NCI-H460 (cell line): ENCODE measurements at places on chromosomes 7 and 10.

- DNase-seq = no peak
These were observed 20.9 kb downstream of the SLC25A16 start for GRCh38 chr10:68506411-68506810.

- DNase-seq = no peak
These were observed 57.5 kb downstream of the CAMK1D start for GRCh38 chr10:12406764-12407400.

DNA sequence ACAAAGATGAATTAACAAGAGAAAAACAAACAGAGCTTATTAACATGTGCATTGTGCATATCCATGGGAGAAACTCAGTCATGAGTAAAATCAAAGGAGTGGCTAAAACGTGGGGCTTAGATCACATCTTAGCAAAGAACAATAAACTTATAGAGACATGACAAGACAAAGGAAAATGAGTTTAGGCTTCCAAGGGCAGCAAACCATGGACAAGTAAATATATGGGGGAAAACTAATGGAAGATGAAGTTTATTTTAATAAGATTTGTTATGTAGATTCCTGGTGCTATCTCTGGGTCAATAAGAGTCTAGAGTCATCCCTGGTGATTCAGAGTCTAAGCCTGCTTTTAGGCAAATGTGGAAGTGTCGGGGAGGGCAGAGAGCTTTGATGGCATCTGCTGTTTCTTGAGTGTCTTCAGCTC is 87.2 kb upstream of the PLPP4 start:
- no peak for DNase-seq

DNA sequence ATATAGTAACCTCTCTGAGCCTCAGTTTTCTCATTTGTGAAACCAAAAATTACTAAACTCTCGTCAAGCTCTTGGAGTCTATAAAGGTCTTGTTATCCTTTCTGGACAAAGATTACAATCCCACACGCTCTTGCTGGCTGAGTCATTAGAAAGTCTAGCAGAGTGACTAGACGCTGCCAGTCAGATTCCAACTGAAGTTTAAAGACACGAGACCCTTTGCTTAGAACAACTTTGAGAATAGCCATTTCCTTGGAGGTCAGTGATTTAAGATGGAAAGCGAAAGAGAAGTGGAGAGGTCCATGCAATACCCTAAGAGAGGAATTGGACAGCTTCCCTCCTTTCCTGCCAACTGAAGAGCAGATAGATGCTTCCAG is 119.5 kb downstream of the APBB1IP start:
- no peak for DNase-seq

GRCh38 chr10:35027567-35027966 is 62.6 kb downstream of the CUL2 start:
- peak; percentile 11 for DNase-seq

GRCh38 chr10:1515780-1516491 is 221.4 kb downstream of the ADARB2 start:
- DNase-seq = no peak

GRCh38 chr10:18949391-18949790 is 99.2 kb upstream of the MALRD1 start:
- DNase-seq = no peak

GRCh38 chr7:137476937-137477336 is 133.4 kb upstream of the PTN start:
- DNase-seq = no peak

DNA sequence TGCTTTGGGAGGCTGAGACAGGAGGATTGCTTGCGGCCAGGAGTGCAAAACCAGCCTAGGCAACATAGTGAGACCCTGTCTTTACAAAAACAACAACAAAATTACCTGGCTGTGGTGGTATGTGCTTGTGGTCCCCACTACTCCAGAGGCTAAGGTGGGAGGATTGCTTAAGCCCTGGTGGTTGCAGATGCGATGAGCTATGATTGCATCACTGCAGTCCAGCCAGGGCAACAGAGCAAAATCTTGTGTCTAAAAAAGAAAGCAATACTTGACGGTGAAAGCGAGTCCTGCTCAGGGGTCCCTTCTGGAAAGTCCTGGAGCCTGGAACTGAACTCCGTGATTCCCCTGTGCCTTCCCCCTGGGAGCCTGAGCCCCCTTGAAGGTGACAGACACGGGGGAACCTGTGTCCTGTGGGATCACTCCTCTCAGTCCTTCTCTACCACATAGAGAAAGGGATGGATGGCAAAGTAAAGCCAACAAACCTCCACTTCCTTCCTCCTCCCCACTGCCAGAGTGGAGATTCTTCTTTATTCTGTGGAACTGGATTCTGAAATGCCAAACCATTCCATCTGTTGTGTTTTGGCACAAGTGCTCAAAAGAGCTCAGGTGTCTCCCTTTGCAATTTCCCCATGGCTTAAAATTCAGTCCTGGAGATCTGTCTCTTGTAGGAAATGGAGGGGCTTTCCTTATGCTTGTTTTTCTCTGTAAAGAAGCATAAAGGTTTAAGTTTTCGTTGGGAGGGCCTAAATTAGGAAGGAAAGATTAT is 50.6 kb downstream of the KIAA1217 start:
- no peak for DNase-seq

- DNase-seq = no peak
These were observed 1.4 kb downstream of the HPSE2 start for GRCh38 chr10:99234041-99234790.

- DNase-seq = no peak
These were observed 293.5 kb upstream of the AKR1E2 start for GRCh38 chr10:4532467-4532866.

DNA sequence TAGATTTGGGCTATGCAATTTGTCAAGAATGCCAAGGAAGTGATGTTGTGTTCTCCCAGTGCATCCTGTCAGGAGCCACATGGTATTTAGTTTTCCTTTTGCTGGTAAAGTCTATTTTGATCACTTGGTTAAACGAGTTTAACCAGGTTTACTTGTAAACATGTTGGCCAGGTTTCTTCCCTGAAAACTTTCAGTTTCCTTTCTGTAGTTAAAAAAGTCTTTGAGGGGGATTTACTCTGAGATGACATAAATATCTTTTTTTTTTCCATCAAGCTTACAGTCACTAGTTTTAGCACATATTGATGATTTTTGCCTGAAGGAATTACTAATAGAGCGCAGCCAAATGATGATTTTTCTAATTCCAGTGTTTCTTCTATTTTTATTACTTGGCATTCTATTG is 320.5 kb downstream of the PHF14 start:
- no peak for DNase-seq

DNA sequence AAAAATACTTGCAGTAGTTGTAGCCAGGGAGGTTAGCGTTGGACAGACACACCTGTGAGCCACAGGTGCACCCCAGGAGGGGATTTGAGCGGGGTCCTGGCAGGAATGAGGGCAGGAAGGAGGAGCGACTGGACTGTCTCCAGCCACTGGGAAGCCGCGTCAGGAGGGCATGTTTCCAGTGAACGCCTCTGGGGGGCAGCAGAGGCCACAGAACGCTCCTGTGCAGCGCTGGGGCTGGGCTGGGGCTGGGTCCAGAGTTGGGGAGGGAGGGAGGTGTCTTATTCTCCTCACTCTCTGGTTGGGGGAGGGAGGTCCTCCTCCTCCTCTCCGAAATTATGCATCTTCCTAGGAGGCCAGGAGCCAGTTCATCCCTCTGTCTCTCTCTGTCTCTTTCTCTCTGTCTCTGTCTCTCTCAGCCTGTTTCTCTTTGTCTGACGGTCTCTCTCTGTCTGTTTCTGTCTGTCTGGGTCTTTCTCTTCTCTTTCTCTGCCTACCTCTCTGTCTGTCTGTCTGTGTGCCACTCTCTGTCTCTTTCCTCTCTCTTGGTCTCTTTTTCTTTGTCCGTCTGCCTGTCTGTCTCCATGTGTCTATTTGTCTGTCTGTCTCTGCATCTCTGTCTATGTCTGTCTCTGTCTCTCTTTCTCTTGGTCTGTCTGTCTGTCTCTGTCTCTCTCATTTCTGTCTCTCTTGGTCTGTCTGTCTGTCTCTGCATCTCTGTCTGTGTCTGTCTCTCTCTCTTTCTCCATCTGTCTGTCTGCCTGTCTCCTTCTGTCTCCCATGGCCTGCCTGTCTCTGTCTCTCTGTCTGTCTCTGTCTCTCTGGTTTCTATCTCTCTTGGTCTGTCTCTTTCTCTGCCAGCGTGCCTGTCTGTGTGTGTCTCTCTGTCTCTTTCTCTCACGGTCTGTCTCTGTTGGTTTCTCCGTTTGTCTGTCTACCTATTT is 9.9 kb upstream of the PSMG3 start:
- peak; percentile 64 for DNase-seq

GRCh38 chr7:110719741-110720140 is 371.2 kb upstream of the LRRN3 start:
- no peak for DNase-seq

DNA sequence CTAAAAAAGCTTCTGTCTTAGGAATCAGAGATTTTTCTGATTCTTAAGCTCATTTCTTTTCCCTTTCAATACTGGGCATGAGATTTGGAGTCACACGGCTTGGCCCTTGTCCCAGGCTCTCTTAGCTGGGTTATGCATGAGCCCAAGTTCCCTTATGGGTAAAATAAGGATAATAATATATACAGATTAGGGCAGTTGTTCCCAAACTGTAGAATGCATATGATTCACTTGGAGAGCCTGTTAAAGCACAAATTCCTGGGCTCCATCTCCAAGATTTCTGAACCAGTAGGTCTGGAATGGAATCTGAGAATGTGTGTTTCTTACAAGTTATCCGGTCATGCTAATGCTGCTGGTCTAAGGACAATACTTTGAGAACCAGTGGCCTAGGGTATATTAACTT is 154.0 kb downstream of the REEP3 start:
- DNase-seq = no peak

DNA sequence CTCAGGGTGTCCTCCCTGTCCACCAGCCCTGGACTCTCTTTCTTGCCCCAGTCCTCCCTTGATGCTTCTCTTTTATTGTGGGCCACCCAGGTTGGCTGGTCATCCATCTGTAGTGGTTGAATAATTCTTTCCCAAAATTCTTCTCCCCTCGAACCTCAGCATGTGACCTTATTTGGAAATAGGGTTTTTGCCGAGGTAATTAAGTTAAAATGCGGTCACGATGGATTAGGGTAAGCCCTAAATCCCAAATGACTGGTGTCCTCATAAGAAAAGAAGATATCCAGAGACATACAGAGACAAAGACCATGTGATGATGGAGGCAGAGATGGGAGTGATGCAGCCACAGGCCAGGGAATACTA is 74.3 kb downstream of the GFRA1 start:
- DNase-seq = no peak

DNA sequence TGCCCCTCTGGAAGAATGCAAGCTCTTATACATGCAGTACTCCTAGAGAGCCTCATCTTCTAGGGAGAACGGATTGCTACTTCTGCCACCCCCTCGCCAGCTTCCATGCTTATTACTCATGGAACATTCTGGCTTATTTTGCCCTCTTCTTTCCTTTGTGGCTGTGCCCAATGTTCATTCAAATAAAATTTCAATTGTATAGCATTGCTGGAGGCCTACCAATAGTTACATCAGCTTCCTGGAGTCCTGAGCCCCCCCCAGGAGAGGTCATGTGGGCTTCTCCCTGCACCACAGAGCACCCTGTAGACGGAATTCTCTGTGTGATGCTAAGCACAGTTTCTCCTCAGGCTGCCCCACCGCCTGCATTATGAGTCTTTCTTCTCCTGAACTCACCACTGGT is 1094.0 kb downstream of the KCNMA1 start:
- no peak for DNase-seq

DNA sequence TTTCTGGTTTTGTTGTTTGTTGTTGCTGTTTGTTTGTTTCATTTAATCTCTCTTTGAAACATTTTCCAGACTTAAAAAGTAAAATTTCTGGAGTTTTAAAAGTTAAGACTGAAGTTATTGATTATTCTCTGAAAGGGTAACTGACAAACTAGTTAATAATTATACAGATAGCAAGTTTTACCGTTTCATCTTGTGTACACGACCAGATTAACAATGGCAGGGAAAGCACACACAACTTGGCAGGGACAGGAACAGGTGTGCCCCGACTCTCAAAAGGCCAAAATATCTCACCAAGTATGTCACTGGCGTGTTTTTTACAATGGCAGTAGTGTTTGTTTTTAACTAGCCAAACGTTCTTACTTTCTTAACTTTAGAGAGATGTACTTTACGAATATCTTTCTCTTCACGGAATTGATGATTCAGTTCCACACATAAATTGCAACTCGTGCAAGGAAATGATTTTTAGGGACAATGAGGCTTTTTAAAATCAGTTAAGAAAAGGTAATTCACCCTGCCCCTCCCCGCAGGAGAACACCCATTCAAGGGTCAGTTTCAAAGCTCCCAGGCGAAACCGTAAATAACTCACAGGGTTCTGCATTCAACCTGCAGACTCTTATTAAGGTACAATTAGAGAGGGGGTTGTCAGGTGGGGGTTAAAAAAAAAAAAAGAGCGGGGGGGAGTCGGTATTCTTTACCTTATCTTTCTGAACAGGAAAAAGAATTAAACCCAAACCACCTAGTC is 3.5 kb downstream of the CTBP2 start:
- no peak for DNase-seq

DNA sequence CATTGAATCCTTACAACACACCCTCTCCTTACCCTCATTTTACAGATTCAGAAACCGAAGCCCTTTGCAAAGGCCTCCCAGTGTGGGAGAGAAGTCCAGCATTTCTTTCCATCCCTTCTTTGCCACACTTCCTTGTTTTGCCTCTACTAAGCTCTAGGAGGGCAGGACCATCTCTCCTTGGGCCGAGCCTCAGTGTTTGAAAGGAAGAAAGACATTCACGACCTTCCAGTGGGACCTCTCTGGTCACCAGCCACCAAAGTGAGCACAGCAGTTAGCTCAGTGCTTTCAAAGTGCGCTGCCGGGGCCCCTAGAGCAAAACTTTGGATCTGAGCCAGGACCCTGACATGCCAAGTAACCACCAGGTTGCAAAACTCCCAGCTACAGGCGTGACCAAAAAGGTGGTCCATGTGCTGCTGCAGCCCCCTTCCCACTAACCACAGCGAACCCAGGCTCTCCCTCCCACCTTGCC is 12.4 kb downstream of the CTBP2 start:
- DNase-seq = no peak

DNA sequence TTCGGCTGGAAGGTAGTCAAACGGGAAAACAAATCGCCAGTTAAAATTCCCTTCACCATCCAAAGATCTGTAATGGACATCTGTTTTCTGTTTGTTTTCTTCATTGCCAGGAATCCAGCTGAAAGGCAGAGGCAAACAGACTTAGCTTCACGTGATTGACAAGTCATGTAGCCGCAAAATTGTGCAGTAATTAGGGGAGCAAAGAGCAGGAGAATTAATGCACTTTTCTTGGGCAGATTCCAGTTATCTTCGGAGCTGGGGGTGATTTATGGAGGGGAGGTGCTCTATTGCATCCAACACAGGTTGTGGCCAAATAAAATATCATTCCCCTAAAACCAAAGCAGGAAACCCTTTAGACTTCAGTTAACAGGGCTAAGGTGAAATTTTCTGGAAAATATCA is 162.2 kb downstream of the MYOF start:
- DNase-seq = no peak

DNA sequence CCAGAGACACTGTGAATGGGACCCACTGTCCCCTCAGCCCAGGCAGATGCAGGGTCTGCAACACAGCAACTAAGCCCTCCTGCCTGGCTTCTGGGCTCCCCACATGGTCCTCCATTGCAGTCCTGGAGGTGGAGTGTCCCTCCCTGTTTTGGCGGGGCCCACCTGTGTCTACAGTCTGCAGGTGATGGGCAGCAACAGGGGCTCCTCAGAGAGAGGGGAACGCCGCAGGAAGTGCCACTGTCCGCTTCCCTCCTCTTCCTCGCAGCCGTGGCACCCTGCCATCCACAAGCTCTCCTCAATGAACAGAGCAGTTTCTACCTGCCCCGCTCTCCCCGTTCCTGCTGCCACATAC is 9.3 kb downstream of the CAMK2G start:
- no peak for DNase-seq
